ENCODE measurements at places on chromosomes 2 and 18.

DNA sequence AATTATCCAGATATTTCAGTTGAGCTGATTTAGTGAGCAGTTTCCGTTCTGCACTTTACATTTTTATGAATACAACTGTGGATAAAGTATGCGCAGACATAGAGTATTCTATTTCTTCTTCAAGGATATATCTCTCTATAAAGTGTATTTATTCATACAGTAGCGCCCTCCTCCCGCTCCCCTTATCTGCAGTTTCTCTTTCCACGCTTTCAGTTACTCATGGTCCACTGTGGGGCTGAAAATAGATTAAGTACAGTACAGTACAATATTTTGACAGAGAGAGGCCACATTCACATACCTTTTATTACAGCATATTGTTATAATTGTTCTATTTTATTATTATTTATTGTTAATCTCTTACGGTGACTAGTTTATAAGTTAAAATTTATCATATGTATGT is 19.7 kb upstream of the FHL2 start:
- DNase-seq = no peak

DNA sequence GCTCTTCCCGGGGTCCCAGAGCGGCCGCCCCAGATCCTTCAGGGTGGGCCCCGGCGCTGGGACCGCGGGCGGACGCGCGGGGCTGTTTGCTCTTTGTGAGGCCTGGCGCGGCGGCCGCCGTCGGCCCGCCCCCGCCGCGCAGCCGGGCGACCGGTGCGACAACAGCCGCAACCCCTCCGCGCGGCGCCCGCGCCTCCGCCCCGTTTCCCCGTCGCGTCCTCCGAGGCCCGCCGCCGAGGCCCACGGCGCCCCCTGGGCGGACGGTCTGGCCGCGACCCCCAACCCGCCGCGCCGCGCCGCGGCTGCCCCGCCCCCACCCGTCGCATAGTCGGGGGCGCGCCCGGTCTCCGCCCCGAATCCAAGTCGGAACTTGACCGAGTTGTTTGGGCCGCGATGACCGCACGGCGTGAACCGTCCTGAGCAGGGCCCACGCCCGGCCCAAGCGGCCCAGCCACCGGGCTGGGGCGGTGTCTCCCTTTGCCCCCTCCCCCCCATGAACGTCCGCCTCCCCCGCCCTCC is 448 bp downstream of the YPEL5 start:
- no peak for DNase-seq

DNA sequence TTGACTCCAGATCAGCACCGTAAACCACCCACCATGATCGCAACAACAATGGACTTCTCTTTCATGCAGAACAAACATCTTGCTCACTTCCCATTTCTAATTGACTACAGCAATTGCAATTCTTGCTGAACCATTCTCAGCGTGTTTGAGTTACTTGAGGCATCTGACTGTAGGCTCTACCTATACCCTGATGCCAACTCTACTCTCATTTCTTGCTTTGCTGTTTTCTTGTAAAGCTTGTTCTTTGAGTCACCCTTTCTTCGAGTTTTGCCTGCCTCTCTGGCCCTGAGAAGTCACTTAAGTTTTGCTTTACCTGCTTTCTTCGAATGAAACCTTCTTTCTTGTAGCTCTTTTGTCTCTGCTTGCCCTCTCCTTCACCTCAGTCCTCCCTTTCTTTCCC is 160.5 kb upstream of the RND3 start:
- DNase-seq = no peak

DNA sequence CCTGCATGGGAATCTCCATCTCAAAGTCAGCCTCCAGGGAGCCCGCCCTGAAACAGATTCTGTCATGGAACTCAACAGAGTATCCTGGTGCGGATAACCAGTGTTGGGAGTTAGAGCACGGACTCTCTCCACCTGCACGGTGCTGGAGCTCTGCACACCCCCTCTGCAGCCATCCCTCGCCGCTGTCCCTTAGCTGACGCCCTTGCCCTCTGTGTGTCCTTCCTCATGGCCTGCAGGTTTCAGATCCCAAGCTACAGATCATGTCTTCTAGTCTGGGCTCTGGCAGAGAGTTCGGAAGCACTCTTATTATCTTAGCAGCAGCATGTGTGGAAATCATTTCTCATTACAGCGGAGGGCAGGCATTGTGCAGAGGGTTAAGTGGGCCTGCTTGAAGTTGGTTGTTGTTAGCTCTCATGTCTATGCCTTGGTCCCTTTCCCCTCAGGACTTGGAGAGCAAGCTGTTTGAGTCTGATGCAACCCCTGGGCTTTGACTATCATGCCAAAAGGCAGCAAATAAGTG is 26.0 kb downstream of the TMEM127 start:
- no peak for DNase-seq

DNA sequence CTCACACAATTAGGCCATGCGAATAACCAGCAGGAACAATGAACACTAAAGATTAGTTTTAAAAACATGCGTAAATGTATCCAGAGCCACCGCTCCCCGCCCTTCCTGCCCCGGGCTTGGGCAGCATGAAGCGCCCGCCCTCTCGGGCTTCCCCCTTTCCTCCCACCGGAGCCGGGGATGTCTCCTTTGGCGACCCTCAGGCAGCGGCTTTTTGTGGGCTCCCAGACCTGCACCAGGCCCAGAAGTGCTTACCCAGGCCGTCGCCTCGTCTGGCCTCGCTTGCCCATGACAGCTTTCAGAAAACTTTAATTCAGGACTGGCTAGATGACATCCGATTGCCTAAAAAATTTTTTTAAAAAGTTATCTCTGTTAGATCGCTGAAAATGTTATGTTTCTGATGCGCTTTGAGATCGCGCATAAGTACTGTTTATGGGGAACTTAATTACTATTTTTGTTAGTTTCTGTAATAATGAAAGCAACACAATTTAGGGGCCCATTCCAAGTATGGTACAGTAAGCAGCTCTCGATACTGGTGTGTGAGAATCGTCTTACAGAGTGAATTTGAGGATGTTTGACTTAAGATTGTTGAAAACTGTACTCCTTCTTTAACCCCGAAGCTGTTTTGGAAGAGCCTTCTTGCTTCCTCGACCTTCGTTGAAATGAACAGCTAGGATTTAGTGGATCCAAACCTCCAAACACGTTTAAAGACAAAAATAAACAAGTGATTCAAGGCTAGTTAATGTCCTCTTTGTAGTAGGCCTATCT is 1.1 kb downstream of the MAP3K20 start:
- DNase-seq = peak; percentile 41

DNA sequence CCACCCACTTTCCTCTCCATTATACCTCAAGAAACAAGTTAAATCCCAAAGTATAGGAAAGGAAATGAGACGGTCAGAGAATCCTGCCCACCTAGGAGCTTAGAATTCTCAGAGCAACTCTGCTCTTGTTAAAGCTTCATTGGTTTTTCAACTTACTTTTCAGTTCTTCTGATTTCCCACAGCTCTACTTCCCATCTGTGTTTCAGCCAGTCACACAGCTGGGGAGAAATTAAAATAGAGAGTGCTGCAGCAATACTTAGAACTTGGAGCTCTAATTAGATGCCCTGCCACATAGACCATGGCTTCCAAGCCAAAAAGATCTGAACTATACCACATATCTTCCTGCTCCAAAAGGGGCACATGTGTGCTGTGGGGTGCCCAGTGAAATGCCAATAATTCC is 166.7 kb downstream of the RIT2 start:
- no peak for DNase-seq

GRCh38 chr2:76197428-76197827 is 486.7 kb upstream of the GCFC2 start:
- no peak for DNase-seq

- DNase-seq = peak; percentile 41
Measured at GRCh38 chr2:218284106-218284811, 8.0 kb downstream of the TMBIM1 start.

- DNase-seq = no peak
Measured at GRCh38 chr2:157307021-157307420, 18.6 kb downstream of the ERMN start.

GRCh38 chr2:9599430-9599829 is 31.4 kb downstream of the YWHAQ start:
- no peak for DNase-seq
